GM10248 (cell line): ENCODE measurements at places on chromosomes 3 and 15.
A peak's percentile ranks its signal among the peaks of the same experiment; 100 is the strongest.

- no peak for DNase-seq
These were observed 40.6 kb downstream of the ARHGEF26 start for GRCh38 chr3:154161806-154162205.

- no peak for DNase-seq
These were observed 41.8 kb downstream of the FILIP1L start for GRCh38 chr3:100072326-100073048.

DNA sequence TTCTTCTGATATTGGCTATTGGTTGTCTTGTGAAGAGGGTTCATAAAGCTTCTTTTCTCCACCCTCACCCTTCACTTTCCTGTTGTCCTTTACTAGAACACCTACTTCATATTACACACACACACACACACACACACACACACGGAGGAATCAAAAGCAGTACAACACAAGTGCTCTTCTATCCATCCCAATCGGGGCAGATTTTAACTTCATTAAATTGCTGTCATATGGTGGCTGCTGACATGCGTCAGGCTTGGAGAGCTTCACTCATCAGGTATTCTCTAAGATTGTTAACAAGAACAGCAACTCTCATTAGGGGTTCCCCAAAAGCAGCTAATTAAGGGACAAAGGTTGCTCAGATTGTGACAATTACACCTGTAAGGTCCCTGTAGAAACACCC is 239.1 kb upstream of the MEIS2 start:
- DNase-seq = no peak

DNA sequence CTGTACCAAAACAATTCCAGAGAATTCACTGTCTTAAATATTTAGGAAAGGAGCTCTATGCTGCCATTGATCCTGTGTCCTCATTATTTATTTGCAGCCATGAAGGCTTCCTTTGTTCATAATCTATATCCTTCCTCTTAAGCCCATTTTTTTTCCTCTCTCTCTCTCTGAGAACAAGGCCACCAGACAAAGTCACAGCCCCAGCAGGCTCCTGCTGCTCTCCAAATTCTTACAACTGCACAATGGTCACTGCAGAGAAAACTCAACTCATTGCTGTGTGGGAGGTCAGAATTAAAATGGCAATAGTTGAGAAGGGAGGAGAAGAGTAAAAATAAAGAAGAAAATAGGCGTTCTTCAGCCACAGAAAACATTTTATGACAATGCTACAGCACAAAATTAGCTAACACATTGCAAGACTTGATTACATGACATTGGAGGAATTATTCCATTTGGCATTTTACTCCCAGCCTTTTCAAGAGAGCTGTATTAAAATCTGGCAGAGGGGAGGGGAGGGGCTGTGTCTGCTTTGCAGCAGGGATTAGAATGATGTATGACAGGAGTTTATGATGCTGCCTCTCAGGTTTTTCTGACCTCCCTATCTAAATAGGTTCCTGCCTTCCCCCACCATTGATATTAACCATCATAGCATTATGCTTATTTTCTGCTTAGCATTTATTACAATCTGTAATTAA is 399.7 kb upstream of the THBS1 start:
- DNase-seq = no peak

GRCh38 chr3:194030372-194030771 is 105.6 kb upstream of the HES1 start:
- no peak for DNase-seq

DNA sequence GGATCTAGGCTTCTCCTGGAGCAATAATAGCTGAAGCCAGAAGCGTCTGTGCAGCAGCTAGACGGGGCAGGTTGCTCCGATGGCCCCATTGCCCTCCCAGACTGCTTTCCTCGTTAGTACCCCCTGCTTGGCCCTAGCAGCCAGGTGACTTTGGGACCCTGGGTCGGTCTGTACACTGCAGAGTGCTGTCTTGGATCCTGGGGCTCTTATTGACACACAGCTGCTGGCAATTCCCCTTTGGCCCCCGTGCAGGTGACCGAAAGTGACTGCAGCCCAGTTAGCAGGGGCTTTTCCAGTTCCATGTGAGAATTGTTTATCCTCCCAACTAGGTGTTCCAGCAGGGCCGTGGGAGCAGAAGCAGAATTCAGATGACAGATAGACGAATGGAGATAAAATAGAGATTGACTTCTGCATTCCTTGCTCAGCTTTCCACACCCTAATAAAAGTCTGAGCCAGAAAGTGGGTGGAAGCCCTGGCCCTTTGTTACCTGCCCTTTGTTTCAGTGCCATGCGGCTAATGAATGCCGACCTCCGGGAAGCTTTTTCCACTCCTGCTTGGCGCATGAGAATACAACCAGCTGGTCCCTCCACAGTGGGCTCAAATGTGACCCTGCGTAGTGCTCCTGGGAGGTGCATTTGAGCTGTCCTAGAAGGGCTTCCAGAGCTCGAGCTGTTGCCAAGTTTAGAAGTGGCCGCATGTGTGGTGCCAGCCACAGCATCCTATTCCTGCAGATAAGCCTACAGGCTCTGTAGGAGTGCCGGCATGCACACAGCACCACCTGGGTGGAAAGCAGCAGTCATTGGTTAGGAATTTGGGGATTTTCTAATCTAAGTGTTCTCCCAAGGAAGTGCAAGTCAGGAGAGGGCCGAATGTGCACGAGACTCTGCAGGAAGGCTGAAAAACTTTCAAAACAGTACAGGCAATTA is 94.4 kb downstream of the SLCO3A1 start:
- DNase-seq = no peak

DNA sequence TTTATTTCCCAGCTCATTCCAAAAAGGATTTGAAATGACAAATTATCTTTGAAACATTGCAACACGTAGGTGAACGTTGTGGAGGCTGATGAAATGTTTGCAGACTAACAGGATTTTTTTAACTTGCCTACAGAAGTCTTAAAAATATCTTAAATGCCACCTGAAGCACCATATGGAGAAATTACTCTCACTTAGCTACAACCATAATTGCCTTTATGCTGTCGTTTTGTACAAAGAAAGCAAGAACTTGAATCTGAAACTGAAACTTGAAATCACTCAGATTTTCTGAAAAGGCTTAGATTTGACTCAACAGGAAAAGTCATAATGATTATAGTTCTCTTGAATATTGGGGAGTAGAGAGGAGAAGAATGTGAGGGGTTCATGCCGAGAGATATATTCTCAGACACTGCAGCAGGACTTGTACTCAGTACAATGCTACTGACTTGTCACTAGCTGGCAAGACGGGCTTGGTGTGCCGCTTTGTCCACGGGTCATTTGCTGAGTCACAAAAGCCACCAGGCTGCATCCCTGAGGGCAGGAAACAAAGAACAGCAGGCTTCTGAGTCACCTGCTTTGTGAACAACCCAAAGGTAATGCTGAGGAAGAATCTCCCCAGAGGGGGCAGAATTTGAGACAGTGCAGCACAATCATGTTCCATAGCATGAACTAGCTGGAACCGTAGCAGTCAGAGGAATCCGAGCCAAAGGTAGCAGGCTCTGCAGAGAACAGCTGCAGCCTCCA is 7.1 kb upstream of the FMN1 start:
- DNase-seq = peak; percentile 35

- DNase-seq = no peak
These were observed 229.6 kb downstream of the BBX start for GRCh38 chr3:107752202-107752990.

- no peak for DNase-seq
These were observed 78.0 kb downstream of the CHCHD6 start for GRCh38 chr3:126781889-126782491.

DNA sequence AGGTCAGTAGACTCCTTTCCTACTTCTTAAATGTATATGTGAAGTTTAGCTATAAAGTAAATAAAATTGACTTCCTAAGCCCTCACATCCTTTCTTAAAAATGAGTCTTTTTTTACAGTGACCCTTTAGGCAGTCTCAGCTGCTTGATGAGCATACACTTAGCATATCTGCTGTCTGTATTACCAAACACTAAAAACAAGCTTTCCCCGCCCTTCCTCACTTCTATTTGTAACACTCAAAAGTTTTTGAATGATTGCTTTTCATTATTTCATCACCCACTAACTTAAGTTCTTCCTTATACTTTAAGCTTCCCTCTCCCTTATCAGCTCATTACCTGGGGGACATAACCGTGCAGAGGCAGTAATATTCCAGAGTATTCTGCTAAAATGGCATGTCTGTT is 89.4 kb downstream of the PLOD2 start:
- no peak for DNase-seq

DNA sequence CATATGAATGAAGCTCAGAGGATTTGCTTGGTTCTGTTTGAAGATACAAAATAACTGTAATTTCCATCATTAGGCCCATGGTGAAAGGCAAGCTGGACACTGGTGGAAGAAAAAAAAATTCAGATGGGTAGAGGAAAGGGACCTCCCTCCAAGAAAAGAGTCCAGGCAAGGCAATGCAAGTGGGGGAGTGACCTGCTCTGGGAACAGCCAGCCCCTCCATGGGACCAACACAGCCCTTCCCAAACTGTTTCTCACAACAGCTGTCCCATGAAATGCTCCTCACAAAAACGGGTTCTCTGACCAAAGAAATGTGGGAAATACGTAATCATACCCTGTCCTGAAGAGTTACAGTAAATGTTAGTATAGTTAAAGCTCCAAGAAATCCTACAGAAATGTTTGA is 4.4 kb upstream of the AP3S2 start:
- no peak for DNase-seq

- peak; percentile 6 for DNase-seq
These were observed 47.8 kb downstream of the SPRED1 start for GRCh38 chr15:38300395-38300794.

DNA sequence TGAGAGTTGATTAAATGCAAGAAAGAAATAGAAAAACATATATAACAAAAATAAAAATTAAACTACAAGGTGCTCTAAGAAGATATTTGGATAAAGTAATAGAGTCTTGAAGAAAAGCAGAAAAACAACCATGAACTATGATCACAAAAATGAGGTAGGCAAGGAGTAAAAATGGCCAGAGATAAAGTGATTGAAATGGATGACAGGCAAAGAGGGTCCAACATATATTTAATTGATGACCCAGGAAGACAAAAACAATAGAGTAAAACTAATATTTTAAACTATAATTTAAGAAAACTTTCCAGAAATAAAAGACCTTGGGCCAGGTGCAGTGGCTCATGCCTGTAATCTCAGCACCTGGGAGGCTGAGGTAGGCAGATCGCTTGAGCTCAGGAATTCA is 22.1 kb upstream of the WDR49 start:
- DNase-seq = no peak

DNA sequence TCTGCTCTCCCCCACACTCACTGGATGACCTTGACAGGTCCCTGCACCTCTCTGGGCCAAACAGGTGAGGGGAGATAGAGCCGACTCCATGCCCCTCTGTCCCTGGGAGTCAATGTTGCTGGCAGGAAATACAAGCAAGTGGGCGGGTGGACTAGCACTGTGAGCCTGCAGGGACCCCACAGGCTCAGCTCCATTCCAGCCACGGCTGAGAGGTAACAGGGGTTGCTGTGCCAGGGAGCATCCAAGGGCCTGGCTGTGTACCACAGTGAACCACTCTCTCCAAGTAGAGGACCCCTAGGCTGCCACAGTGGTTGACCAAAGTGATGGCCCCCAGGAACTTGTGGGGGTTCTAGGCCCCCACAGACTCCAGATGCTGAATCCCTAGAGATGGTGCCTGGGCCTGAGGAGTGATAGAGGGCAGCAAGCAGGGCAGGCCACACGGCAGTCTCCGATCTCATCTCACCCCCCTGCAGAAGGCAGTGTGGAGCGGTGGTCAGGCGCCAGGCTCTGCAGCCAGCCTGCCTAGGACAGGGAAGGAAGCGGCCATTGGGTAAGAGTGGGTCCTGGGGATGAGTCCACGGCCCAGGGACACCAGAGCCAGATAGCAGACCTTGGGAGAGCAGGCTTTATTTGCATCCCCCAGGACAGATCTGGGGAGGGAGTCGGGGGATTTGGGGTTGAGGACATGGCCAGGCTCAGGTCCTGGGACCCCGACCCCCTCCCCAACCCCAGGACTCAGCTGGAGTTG is 3.2 kb downstream of the TNNC1 start:
- no peak for DNase-seq

DNA sequence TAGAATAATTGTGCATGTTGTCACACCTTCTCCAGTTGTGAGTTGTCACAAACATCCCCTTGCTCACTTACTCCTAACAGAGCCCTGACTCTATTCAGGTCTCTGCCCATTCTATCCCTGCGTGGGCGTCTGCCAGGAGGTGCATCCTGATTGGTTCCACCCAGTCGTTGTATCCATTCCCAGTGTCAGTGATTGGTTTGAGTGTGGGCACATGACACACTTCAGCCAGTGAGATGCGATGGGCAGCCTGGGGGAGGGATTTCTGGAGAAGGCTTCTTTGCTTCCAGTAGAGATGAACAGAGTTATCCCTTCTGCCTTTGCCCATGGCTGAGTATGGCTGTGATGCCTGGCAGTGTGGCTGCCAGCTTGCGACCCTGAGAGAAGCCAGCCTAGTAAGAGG is 18.7 kb downstream of the PXYLP1 start:
- DNase-seq = no peak

- DNase-seq = no peak
These were observed 46.2 kb downstream of the ZNF385D start for GRCh38 chr3:21704796-21705195.

- no peak for DNase-seq
These were observed 1.7 kb downstream of the RASL12 start for GRCh38 chr15:65066001-65066634.

- DNase-seq = no peak
These were observed 5.7 kb downstream of the ABHD5 start for GRCh38 chr3:43696441-43696840.

DNA sequence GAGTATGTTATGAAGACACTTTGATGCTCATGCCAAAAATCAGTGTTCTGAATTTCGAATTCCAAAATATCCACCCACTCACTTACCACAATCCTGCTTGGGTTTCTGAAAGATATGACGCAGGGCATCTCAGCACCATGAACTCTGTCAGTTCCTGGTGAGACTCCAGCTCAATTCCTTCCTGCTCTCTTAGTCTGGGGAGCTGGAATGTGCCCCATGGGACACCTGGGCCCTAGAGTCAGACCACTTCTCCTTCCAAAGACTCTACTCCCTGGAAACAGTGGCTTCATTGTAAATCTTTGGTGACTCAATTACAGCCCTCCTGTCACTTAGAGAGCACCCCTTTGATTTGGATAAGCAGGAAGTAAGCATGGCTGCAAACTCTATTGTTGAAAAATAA is 50.5 kb downstream of the CD86 start:
- DNase-seq = no peak

DNA sequence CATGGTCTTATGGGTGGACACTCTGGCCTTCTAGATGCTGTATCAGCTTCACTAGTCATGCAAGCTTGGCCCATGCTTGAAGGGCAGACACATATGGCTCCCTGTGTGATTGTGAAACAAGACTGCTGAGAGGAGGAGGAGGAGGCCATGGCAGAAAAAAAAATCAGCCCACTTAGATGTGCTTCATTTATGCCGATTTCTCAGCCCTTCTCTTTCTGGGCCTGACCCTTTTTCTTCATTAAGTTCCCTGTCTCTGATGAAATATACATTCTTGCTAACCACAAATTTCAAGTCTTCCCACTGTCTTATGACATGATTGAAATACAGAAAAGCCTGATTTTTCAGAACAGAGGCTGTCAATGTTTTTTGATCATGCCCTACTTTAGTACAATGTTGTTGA is 213.0 kb upstream of the FEZF2 start:
- no peak for DNase-seq
